Erythroblast (primary cell): ENCODE measurements at places on chromosomes 3 and 15.

DNA sequence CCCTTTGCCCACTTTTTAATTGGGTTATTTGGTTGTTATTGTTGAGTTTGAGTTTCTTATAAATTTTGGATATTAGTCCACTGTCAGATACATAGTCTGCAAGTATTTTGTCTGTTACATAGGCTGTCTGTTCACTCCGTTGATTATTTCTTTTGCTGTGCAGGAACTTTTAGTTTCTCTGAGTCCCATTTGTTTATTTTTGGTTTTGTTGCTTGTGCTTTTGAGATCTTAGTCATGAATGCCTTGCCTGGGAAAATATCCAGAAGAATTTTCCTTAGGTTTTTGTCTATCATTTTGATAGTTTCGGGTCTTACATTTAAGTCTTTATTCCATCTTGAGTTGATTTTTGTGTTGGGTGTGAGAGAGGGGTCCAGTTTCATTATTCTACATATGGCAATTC lies 254.5 kb downstream of the NLGN1 start:
- no peak for DNase-seq

DNA sequence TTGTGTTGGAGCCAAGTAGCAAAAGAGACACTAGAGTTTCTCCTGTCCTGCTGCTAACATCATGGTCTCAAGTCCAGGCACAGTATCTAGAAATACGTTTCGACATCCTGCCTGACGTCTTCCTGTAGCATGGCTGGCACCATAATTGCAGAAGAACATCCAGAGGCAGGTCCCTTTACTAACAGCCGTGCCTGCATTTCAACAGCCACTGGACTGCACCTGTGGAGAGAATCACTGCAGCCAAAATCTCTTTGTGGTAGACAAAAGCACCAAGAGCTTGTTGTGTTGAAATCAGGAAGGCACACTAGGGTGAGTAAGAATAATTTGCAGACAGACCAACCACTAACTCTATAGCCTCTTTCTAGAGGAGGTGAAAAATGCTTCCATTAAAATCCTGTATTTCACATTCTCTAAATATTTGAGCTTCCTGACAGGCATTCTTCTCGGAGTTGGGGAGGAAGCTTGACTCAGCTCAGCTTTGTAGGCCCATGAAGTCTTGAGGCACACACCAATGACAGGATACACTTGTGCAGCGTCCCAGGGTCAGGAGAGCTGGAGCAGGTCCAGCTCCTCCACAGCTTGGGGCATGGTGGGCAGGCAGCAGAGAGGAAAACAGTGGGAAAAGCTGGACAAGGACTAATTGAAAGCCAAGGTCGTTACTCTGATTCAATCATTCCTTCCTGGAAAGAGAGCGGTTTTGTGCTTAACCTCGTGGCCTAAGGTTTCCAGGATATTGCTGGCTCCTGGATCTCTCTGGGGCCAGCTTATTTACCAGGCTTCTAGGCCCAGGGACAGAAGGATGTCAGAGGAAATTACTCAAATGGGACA lies 244.9 kb downstream of the FAM43A start:
- DNase-seq = no peak

DNA sequence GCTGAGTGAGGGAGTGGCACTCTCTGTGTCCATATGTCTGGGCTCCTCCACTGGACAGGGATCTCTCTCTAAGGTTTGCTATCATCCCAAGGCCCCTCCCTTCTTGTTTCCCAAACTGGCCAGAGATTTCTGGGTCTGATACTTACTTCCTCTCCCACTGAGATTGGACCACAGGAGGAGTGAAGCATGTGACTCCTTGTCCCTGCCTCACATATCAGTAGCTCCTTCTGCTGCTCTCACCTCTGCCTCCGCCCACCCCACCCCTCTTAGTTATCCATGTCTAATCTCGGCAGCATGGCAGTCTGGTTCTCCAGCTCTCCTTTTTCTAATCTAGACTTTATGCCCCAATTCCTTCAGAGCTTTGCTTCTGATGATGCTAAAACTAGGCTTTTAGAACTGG lies 223.1 kb downstream of the RPLP1 start:
- peak; percentile 7 for DNase-seq

DNA sequence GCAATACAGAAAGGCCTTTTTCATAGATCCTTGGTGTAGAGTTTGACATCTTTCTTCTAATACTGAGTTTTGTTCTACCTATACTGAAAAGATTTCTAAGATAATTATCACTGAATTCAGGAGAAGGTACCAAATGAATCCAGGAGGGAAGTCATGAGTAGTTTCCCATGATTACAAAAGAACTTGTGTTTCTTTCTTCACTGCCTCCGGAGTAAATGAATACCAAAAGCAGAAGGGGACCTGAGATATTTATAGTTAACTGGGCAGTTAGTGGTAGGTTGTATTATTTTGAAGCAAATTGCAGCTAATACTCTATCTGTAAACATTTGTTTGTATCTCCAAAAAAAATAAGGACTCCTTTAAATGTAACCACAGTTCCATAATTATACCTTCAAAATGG lies 175.4 kb downstream of the SUCNR1 start:
- DNase-seq = no peak

GRCh38 chr15:40092979-40093869 lies 15.5 kb downstream of the BMF start:
- DNase-seq = no peak

- peak; percentile 77 for DNase-seq
These were observed 627 bp downstream of the DUSP7 start for GRCh38 chr3:52055537-52056351.

DNA sequence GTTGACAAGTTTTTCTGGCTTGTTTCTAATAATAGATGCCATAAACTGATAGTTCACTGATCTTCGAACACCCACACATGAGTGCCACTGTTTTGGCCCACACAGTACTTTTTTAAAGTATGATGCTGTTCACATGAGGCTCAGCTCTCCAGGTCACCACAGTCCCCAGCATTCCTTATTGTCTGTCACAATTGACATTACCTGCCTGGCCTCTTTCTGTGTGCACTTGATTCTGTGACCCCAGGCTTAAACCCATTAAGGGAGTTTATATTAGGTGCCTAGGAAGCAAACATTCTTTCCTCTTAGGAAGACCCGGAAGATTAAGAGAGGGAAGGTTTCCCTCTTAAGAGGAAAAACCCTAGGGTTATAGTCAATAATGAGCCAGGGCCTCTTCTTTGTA lies 24.2 kb upstream of the LRRFIP2 start:
- no peak for DNase-seq
